ENCODE measurements at places on chromosomes 6 and 20.

DNA sequence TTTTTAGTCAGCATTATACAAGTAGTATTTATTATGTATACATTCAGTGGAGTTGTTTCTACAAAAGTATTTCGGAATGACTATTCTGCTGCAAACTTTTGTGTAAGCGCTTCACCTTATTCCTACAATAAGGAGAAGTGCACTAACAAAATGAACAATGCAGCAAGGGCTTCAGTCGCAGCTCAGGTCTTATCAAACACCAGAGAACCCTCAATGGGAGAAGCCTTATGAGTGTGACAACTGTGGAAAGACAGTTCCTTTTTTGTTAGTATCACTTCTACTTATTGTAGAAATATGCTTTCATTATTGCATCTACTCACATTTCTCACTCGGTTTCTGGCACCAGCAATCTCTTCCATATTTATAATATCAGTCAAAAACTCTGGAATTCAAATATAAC, 18.8 kb downstream of the ZKSCAN3 start:
- DNase-seq: peak; percentile 57

GRCh38 chr6:104688283-104688969, 171.3 kb downstream of the HACE1 start:
- DNase-seq: no peak

DNA sequence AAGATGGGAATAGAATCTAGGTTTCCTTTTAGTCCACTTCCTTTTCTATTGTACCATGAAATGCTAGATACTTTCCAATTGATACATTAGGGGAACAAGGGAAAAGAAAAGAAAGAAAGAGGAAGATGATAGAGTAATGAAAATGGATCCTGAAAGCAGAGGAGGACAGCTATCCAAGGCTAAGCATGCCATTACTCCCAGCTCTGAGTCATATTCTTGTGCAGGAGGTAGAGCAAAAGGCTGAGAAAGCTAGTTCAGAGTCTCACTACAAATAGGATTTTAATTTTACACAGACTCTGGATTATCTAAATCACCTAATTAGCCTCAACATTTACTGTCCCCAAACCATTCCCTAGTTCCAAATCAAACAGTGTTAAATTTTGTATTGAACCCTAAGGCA, 23.6 kb downstream of the RWDD2A start:
- DNase-seq: no peak

GRCh38 chr20:39214828-39215227, 252.7 kb downstream of the DHX35 start:
- DNase-seq: no peak

- no peak for DNase-seq
Measured at GRCh38 chr6:114714836-114715507, 372.1 kb upstream of the HS3ST5 start.

- DNase-seq: no peak
Measured at GRCh38 chr20:57879437-57879778, 169.6 kb upstream of the PMEPA1 start.

DNA sequence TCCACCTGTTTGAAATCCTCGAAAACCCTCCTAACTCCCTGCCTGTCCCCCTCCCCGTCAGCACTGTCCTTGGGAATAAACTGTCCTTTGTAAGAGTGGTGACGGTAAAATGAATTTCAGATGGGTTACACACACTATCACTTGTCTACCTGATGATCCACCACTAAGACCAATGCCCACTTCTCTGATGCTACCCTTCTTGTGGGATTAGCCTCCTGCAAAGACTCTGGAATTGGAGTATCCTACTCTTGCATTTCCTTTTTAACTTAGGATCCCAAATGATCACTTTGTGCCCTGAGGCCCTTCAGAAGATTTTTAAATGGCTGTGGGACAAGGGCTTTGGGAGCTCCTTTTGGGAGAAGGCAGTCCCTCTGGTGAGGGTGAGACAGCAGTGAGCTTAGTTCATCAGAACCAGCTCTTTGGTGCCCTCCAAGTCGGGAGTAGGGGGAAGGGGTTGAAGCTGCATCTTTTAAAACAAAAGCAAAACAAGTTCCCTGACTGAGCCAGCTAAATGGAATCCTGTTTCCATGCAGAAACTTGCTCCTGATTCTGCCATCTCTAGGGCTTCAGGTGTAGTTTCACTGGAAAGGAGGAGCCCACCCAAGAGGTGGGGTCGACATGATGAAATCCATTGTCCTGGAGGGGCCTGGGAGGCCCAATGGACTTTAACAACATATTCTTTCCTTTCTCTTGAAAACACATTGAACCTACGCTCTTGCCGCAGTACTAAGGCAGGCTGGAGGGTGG, 86.5 kb downstream of the ASXL1 start:
- DNase-seq: no peak

- no peak for DNase-seq
Measured at GRCh38 chr6:127564761-127565160, 12.2 kb upstream of the C6orf58 start.

DNA sequence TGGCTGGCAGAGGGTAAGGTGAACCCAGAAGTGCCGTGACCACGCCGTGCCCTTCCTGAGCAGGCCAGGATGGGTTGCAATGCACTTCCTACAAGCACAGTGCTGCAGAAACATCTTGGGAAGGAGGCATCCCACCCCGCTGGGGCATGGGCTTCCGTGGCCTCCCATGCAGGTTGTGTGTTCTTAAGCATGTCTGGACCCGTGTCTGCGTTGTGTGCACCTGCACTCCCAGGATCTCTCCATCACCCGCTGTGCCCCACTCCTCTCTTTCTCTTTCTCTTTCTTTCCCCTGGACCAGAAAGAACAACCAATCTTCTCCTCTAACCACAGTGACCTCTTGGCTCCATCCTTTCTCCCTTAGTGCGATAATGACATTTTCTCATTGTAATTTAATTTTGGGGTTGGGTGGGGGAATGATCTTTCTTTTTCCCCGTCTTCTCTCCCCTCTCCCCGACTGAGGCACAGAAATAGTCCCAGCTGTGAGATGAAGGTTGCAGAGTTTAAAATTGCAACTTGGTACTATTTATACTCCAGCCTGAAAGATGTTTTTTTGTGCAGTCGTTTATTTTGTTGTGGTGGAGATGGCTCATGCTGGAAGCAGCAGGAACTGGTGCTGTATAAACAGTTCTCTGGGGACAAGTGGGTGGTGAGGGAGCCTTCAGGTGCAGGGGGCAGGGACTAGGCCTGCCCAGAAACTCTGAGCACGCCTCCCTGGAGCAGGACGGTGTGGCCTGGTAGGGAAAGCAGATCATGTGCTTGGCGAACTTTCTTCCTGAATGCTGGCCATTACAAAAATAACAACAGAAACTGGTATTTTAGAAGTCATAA, 20.5 kb downstream of the BCAS4 start:
- DNase-seq: no peak

- no peak for DNase-seq
Measured at GRCh38 chr20:44924541-44924940, 14.7 kb downstream of the PABPC1L start.

- no peak for DNase-seq
Measured at GRCh38 chr6:111651185-111652034, 45.7 kb upstream of the TRAF3IP2 start.

DNA sequence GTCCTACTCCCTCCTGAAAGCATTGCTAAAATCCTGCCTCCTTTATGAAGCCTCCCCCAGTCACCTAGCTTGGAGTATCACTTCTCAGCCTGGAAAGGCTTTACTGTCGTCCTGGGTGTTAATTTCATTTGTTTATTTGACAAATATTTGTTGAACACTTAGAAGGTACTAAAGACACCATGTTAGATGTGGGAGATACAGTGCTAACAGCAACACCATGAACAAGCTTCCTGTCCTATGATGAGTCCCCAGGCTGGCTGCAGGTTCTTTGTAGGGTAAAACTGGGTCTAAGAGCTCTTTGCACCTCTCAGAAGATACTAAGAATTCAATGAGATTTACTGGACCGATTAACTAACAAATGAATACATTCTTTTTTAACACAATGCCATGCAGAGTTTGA, 109.2 kb upstream of the TMEM170B start:
- no peak for DNase-seq

- DNase-seq: no peak
Measured at GRCh38 chr6:136035378-136036070, 184.0 kb downstream of the PDE7B start.

GRCh38 chr20:848193-848592, 14.7 kb downstream of the FAM110A start:
- no peak for DNase-seq

GRCh38 chr6:137869549-137870307, 2.7 kb downstream of the TNFAIP3 start:
- DNase-seq: no peak

GRCh38 chr6:11215773-11216172, 16.7 kb downstream of the NEDD9 start:
- no peak for DNase-seq

DNA sequence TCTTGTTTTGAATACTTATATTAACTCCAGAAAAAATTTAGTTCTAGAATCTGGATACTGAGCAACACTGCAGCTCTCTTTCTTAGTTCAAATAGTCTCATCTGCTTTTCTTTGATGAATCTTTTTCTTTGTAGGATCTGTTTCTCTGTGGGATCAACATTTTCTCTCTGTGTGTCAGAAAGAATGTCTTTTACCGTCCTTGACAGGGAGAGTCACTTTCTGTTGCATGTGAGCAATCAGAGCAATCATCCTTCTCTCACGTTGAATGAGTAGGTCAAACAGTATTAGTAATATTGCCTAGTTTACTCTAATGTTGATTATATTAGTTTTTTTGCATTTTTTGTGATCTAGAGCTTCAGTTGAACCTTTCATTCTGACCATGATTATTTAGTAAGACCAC, 130.9 kb downstream of the TRMT11 start:
- no peak for DNase-seq

GRCh38 chr6:89485320-89485719, 52.4 kb downstream of the ANKRD6 start:
- DNase-seq: no peak

DNA sequence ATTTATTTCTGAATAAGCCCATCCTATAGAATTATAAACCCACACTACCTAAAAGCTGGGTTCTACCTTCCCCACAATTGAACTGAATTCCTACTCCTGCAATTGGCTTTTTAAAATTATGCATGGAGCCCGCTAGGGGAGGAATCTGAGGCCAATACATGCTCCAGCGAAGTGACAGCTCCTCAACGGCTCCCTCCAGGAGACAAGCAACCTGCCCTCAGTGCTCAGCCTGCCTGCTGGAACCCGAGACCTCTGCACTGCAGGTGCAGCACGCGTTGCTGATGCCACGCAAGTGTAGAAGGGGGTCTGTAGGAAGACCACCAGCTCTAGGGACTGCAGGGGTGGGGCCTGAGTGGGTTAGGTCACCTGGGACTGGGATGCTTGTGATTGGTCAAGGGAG, 170.2 kb upstream of the CDYL start:
- no peak for DNase-seq

DNA sequence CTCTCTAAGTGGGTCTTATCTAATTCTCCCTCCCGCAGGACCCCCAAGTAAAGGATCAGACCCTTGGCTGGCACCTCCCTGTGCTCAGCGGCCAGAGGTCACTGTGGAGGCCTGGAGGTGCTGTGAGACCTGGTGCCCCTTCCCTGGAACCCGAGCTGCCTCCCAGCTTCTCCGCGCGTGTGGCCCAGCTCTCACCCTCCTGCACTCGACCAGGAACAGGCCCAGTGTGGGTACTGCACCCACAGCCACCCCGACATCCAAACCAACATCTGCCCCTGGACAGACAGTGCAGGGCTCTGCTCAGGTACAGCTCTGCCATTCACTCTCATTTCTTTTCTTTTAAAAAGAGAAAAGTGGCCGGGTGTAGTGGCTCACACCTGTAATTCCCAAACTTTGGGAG, 42.4 kb downstream of the TMEM242 start:
- DNase-seq: no peak

DNA sequence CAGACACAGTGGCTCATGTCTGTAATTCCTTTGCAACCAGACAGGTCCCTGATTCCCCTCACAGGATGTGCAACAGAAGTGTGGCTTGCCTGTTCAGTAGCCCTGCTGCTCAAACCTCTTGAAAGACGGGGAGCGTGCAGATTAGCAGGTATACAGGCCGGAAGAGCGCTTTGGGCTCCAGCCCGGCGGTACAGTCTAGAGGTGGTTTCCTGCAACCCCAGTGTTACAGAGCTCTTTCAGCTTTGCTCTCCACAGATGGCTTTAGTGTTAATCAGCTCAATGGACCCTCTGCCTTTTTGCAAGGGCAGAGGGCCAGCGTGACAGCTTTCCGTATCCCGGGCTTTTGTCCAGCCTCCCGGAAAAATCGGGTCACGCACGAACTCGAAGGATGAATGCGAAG, 67.2 kb upstream of the TNFRSF21 start:
- no peak for DNase-seq

DNA sequence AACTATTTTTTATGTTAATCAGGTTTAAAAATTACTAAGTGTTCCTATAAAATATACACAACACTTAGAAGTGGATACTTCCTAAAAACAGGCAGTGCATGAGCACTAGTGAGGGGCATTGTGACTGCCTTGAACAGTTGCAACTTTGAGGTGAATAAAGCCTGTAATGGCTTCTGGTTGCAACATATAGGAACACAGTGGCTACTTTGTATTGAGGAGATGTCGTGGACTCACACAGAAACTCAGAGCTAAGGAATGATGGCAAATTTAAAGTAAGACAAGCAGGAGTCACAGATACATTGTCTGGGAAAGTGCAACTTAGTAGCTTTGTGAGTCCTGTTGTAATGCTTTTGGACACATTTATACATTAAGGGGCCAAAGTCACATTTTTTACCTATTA, 861 bp upstream of the HLA-A start:
- no peak for DNase-seq

GRCh38 chr20:13839421-13840092, 54.7 kb downstream of the NDUFAF5 start:
- no peak for DNase-seq

DNA sequence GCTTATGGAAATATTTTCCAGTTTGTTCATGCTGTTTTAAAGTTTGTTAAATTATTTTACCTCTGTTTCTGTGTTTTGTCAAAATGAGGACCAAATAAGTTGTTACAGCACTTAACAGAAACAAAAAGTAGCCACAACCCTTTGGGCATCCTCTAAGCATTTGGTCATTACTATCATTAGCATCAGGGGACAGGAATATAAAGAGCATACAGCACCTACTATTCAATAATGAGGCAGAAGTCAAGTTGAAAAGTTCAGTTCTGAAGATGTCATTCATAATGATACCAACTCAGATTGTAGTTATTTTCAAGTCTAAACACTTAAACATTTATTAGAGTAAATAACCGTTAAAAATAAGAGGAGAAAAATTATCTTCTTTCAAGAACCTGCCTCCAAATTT, 862.3 kb upstream of the FLRT3 start:
- DNase-seq: no peak

GRCh38 chr6:127533736-127534135, 14.6 kb upstream of the MTCL3 start:
- DNase-seq: no peak

DNA sequence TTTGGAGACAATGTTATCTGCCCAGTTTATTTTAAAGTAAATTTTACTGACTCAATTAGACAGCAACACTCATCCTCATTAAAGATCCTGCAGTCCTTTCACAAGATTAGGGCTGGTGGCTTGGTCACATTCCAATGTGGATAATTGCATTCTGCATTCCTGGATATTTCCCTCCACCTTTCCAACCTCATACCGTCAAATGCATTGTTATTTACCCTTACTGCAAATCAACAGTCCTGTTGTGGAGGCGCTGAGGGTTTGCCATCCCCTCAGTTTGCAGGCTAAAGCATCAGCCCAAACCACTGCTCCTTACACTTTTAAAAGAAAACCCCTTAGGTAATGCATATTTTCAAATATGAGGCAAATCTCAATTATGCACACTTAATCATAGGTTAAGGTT, 5.4 kb downstream of the CITED2 start:
- no peak for DNase-seq

GRCh38 chr20:17525650-17526049, 5.5 kb downstream of the BFSP1 start:
- no peak for DNase-seq

- DNase-seq: no peak
Measured at GRCh38 chr6:119240257-119241110, 109.1 kb downstream of the MAN1A1 start.

GRCh38 chr6:125294925-125295324, 6.8 kb downstream of the HDDC2 start:
- no peak for DNase-seq

Measured in GM12864 (cell line).